Thyroid gland (tissue), 4 donors: ENCODE measurements at places on chromosomes 5 and 9. TPM values are rescaled to one million over a fixed set of nuclear protein-coding genes. Genes with fewer than 3 reads are reported as not detected.

DNA sequence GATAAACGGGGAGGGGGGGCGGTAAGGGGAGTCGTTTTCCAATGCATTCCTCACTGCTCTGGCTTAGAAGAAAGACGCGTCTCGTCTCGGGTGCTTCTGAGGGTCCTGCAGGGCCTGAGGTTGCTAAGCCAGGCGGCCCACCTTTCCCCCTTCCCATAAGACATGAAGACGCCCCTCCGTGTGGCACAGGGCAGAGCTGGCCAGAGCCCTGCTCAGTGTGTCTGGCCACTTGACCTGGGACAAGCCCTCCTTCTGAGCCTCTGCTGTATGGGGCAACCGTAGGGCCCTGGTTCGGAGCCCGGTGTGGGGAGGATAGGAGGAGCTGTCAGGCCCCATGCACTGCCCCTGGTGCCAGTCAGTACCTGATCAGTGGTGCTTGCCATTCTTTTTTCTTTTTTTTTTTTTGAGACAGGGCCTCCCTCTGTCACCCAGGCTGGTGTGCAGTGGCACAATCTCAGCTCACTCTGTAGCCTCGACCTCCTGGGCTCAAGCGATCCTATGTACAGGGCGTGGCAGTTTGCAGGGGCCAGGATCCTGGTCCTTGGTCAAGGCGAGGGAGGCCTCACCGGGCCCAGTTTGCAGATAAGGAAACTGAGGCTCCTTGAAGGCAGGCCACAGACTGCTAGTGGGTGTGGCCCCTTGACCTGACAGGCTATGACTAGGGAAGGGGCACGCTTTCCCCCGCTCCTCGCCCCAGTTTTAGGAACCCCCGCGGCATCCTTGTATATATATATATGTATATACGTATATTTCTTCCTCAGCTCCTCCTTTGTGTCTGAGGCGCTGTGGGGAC lies 172.3 kb upstream of the IER5L start:
- H3K4me3 ChIP-seq, result no peak overlapping the region
- H3K4me1 ChIP-seq, result peaks cover 28% of the 10 kb centered on the region
- no peak overlapping the region for H3K27ac ChIP-seq
- no peaks in the 10 kb centered on the region for H3K36me3 ChIP-seq
- no peak for DNase-seq
- H3K27me3 ChIP-seq, result peaks cover 7% of the 10 kb centered on the region

SOWAHA gene
- 4.6 TPM for total RNA-seq

PCDHA4 gene
- 0.75 TPM for total RNA-seq

DNA sequence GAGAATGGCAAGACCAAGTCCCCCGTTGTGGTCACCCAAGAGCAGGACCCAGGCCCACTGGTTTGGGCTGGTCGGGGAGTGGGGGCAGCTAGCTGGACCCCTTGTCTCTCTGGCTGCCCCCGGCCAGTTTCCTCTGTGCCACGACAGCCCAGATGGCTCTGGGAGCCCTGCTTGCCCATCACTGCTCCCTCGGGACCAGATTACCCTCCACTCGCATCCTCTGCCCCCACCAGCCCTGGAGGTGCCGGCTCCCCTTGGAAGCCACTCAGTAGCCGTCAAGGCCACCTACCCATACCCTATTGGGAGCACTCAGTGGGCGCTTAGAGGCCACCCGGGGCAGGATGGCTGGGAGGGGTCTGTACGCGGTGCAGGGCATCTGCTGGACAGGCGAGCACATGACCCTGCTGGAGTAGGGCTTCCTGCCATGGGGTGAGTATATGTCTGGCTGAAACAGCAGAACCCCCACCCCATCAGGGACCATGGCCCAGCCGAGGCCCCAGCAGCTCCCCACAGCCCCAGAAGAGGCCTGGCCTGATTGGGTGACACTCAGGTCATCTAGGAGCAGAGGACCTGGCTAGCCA lies 70.0 kb downstream of the ZNF354C start:
- no peaks in the 10 kb centered on the region for H3K4me1 ChIP-seq
- H3K36me3 ChIP-seq, result no peaks in the 10 kb centered on the region
- no peak overlapping the region for H3K4me3 ChIP-seq
- DNase-seq, result no peak
- H3K27me3 ChIP-seq, result no peaks in the 10 kb centered on the region

DNA sequence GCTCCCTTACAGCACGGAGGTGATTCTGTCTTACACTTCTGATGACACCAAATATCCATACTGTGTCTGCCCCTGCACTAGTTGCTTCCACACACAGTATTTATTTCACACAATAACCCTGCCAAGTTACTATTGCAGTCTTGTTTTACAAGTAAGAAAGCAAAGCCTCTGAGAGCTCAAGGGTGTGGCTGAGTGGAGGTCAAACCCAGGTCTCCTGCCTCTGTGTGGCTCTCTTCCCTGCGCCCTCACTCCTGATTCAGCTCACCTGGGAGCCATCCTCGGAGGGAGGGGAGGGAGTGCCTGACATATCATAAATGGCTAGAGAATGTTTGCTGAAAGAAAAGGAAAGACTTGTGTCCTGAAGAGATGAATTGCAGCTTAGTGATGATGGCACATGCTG lies 41.0 kb downstream of the MVB12B start:
- no peak overlapping the region for H3K4me3 ChIP-seq
- no peaks in the 10 kb centered on the region for H3K36me3 ChIP-seq
- no peak overlapping the region for H3K27ac ChIP-seq
- peaks cover 7% of the 10 kb centered on the region for H3K4me1 ChIP-seq

DNA sequence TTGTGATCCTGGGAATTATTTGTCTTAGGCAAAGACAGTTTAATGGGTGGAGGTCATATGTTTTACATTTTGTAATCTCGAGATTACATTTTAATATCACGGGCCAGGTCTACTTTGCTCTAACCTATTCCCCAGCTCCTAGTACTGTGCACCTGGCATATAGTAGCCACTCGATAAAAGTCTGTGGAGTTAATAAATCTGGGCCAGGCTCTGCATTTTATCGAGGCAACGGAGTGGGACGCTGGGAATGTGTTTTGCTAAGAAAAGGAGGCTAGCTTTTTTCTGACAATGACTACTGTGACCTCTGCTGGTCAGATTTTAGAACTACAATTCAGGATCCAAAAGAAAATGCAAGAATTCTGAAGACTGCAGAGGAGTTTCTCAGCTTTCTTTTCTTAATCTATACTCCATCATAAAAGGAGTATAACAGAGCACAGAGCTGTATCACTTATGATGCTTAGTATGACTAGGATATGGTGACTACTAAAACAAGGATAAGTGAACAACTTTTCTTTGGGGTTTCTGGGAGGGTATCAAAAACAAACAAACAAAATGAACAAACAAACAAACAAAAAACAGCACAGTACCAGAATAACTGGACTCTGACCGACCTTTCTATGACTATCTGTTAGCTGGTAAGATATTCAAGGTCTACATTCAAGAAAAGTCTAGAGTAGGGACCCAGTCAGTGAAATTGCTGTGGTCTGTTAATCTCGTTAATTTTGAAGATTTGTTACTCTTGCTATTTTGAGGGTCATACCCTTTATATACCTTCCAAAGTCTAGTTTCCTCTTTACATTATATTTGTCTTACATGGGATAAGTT lies 46.1 kb upstream of the CER1 start:
- DNase-seq, result peak; percentile 13
- no peaks in the 10 kb centered on the region for H3K27me3 ChIP-seq
- H3K36me3 ChIP-seq, result no peaks in the 10 kb centered on the region
- no peak overlapping the region for H3K27ac ChIP-seq

ARID3C gene
- total RNA-seq, result not detected

GAPT gene
- 0.27 TPM for total RNA-seq

GRCh38 chr5:17064241-17064640 lies 128.2 kb upstream of the MYO10 start:
- H3K4me1 ChIP-seq, result peaks cover 8% of the 10 kb centered on the region
- H3K36me3 ChIP-seq, result no peaks in the 10 kb centered on the region
- DNase-seq, result no peak
- peak overlapping the region; percentile 53 for H3K27ac ChIP-seq
- H3K4me3 ChIP-seq, result no peak overlapping the region

DNA sequence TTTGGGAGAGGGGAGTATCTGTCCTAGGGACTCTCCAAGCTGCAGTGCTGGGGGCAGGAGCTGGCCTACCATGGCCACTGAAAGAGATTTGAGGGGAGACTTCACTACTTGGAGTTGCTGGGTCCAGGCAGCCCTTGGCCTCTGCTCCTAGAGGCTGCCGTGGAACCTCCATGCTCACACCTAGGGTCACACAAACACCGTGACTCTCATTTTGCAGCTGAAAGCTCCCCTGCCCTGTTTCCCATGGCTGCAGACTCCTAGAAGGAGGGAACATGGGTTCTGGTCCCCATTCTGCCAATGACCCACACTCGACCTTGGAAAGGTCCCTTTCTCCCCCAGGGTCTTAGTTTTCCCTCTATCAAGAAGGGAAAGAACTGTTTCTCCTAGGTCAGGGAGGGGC lies 147.1 kb upstream of the PPP1R26 start:
- H3K27ac ChIP-seq, result no peak overlapping the region
- no peaks in the 10 kb centered on the region for H3K36me3 ChIP-seq
- no peaks in the 10 kb centered on the region for H3K4me1 ChIP-seq
- H3K4me3 ChIP-seq, result no peak overlapping the region
- DNase-seq, result no peak

PCDHA12 gene
- 5.2 TPM for total RNA-seq

TAF11L12 gene
- total RNA-seq, result not detected

NR3C1 gene
- total RNA-seq, result 59.4 TPM

DNA sequence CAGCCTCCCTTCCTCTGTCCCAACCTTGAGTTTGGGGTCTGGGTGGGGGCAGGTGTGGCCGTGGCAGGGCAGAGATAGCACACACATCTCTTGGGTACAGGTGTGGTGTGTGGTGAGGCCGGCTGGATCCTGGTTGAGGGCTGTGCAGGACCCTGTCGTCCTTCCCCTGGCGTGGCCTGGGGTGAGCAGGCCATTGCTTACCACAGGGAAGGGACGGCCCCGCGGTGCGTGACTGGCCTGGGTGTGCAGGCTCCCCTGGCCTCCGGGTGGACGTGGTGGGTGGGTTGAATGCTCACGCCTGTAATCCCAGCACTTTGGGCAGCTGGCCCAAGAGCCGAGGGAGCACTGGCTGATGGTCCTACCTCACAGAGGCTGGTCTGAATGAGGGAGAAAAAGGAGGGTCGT lies 1.2 kb downstream of the ARRDC1 start:
- H3K4me3 ChIP-seq, result no peak overlapping the region
- no peaks in the 10 kb centered on the region for H3K27me3 ChIP-seq
- peak overlapping the region; percentile 38 for H3K27ac ChIP-seq
- peak; percentile 42 for DNase-seq
- H3K4me1 ChIP-seq, result peaks cover 30% of the 10 kb centered on the region

DNA sequence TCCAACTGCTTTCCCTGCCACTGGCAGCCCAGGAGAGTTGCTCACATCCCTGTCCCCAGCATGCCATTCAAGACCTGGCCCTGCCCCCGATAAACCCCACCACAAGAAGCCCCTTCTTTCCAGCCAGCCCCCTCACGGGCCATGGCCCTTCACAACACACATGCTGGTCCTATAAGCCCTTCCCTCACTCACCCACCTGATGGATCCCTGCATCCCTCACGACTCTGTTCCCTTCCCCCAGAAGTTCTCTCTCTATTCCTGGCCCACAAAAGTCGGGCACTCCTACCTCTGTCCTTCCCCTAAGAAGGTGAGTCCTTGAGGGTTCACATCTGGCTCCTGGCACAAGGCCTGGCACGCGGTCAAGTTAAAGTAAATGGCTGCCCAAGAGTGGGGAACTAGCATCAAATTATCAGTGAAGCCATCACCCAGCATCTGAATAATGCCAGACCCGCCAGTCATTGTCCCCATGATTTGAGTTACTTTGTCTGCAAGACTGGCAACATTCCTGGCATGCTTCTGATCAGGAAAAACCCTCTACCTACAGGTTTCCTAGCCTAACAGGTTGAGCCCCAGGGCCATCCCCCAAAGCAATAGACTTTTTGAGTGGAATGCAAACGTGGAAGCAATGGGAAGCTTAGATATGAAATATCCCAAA lies 65.9 kb downstream of the CRB2 start:
- DNase-seq, result no peak
- H3K27me3 ChIP-seq, result no peaks in the 10 kb centered on the region
- no peaks in the 10 kb centered on the region for H3K36me3 ChIP-seq
- H3K27ac ChIP-seq, result no peak overlapping the region
- peaks cover 5% of the 10 kb centered on the region for H3K4me1 ChIP-seq

DNA sequence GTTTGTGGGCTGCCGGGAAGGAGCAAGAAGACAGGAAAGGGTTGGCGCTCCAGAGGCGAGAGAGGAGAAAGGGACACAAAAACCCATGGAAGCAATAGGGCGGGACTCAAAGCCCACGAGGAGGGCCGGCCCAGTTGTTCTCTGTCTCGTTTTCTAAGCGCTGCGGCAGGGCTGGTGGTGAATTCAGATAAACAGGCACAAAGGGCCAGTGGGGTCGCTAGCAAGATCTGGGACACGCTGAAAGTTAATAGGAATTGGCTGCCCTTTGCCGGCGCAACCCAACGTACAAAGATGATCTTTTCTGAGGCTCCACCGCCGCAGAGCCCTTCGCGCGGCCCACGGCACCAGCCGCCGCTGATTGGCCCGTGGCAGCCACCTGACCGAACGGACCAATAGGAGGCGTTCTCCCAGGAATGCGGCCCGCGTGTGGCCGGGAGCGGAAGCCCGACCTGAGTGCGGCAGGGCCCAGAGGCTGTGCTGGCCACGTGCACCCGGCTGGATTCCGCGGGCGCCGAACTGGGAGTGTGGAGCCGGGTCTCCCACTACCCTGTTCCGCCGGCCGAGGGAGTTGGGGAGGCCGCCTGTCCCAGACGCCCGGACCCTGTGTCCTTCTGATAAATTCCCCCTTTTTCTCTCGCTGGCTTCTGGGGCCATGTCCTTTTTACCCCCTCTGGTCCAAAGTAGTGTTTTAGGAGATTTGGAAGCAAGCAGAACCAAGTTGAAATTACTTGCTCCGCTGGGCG lies 16.8 kb upstream of the NSD1 start:
- DNase-seq, result peak; percentile 87
- H3K4me3 ChIP-seq, result no peak overlapping the region
- H3K27me3 ChIP-seq, result no peaks in the 10 kb centered on the region

IZUMO3 gene
- total RNA-seq, result not detected

RLN2 gene
- total RNA-seq, result not detected

DNA sequence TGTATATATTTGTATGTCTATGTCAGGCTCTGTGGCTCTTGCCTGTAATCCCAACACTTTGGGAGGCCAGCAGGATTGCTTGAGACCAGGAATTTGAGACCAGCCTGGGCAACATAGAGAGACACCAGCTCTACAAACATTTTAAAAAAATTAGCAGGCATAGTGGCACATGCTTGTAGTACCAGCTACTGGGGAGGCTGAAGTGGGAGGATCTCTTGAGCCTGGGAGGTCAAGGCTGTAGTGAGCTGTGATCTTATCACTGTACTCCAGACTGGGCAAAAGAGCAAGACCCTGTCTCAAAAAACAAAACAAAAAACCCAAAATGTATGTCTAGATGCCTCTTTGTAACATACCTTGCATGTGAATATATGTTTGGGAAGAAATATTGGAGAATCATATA lies 15.8 kb downstream of the ARRDC3 start:
- DNase-seq, result no peak
- H3K27ac ChIP-seq, result no peak overlapping the region
- peaks cover 36% of the 10 kb centered on the region for H3K4me1 ChIP-seq
- H3K27me3 ChIP-seq, result no peaks in the 10 kb centered on the region

DNA sequence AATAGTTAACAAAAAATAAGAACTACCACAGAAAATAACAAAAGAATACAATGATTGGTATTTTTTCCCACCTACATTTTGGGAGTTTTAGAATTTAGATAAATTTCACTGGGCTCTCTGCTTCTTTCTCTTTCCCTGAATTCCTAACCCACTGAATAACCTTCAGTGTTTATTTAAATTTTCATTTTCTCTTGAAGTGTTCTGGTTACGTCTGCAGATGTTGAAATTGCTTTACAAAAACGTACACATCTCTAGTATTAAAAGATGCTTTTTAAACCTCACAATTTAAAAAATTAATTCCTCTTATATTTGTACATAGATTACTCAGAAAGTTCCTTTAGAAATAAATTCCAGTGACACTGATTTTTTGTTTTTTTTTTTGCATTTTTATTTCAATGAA lies 158.7 kb upstream of the TUT7 start:
- DNase-seq, result no peak
- H3K27ac ChIP-seq, result no peak overlapping the region
- no peak overlapping the region for H3K4me3 ChIP-seq
- no peaks in the 10 kb centered on the region for H3K27me3 ChIP-seq
- no peaks in the 10 kb centered on the region for H3K36me3 ChIP-seq
